ENCODE measurements at places on chromosomes 12 and 14.

DNA sequence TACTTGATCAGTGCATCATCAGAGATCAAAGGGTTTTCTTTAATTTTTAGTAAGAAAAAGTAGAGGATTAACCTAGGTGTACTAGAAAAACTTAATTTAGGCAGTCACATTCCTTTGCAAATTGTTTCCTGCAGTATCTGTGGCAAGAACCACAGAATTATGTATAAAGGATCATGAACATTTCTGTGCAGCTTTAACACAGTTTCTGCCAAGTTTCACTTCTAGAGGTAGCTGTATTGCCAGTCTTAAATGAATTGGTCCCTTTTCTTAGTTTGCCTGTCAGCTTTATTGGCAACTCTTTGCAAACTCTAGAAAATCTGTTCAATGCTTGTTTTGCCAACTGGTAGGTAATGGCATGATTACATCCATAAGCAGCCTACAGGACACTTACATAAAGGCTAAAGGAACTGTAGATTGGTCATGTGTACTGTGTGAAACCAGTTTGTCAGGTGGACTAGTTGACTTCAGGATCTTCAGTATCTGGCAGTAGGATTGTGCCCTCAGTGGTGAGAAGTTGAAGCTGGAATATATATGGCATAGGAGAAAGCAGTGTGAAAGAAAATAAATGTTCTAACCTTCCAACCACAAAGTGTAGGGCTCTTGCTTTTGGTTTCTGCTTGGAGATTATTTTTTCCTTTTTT is 75.9 kb downstream of the TTLL5 start:
- DNase-seq: no peak

DNA sequence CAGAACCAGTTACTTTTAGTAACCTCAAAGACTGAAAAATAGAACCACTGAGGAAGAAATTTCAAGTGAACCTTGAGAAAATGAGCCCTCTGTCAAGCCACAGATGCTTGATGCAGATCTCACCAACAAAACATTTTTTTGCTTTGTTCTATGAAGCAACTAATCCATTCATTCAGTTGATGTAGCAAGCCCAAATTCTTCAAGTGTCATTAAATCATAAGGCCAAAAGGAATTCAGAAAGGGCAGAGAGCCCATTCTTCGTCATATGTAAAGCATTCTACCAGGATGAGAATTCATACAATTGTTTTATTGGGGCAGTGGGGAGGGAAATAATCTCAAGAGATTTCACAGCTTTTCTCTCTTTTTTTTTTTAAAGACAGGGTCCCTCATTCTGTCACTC is 218.0 kb upstream of the RGS6 start:
- DNase-seq: no peak

DNA sequence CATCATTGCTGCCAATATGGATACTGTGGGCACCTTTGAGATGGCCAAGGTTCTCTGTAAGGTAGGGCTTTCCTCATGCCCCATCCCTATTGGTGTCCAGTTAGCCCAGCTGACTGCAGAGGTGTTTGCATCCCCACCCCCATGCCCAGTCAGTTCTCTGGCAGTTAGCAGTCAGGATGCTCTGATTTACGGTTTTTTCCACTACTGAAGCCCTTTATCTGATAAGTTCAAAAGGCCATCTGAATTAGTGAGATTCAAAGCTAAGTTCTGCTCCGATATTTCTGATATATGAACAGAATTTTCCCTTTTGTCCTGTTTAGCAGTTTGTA is 773 bp downstream of the GMPR2 start:
- DNase-seq: no peak

DNA sequence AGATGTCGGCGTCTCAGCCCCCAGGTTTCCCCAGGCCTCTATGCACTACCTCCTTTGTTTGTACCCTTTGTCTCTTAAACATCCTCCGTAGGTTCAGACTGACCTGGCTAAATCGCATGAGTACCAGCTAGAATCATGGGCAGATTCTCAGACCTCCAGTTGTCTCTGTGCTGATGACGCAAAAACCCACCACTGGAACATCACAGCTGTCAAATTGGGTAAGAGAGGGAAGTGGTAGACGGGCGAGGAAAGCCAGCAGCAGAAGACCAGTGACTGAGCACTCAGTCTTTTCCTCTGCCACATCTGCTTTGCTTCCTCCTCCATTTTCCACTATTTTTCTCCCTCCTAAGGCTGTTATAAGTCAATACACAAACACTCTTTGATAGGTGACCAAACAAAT is 29.7 kb downstream of the A2ML1 start:
- DNase-seq: no peak

DNA sequence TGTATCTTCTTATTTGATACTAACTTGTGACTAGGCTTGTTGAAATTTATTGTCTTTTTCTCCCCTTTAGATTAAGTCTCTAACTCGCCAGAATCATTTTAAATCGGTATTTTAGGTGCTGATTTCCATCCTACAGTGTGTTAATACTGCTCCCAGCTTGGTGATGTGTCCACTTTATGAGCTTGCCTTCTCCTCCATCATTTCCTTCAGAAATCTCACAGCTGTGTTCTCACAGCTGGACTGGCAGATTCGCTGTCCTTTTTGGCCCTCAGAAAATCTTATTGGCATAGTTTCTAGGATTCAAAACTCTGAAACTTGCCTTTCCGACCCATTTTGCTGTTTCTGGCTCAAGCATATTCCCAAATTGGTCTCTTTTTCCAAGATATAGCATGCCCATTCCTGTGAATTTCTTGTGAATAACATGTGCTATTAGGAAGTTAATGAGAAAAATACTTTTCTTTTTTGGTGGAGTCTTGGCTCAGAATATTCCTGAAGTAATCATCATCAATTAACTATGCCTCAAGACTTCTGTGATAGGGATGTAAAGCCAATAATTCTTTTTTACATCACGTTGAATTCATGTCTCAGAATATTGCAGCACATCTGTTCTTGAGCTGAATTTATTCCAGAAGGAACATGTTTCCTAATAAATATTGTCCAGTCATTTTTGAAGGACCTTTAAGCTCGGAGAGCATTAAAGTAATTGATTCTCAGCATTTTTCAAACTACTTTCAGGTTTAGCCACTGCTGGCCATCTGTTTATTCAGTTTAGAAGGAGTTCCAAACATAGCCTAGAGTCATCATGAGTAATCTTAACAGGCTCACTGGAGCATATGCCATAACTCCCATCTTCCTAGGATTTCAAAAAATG is 50.0 kb upstream of the USP44 start:
- no peak for DNase-seq

DNA sequence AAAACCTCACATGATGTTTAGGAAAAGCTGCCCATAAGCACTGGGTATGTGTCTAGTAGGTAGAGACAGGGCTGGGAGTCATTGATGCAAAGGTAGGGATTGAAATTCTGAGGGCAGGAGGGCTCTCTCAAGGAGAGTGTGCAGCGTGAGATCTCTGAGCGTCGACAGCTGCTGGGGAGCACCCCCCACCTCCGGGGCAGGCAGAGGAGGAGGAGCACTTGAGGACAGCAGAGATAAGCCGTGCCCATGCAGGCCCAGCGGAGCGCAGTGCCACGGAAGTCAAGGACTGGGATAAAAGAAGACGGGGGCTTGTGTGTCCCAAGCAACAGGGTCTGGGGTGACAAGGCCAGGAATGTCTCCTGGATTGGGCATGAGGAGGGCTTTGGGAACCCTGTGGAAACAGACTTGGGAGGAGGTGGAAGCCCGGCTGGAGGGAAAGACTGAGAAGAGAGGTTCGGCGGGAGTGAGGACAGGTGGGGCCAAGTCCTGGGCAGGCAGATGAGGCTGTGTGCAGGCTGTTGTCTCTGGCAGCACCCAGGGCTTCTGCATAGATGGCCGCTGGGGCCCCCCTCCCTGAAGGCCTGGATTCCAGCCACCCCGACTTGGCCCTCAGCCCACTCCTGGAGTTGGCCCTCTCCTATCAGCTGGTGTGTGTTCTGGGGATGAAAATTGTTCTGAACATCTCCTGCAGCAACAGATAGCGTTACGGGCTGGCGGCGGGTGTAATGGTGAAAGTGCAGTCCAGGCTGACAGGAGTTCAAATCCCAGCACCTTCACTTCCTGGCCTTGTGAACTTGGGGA is 1.9 kb downstream of the CACNA2D4 start:
- no peak for DNase-seq

DNA sequence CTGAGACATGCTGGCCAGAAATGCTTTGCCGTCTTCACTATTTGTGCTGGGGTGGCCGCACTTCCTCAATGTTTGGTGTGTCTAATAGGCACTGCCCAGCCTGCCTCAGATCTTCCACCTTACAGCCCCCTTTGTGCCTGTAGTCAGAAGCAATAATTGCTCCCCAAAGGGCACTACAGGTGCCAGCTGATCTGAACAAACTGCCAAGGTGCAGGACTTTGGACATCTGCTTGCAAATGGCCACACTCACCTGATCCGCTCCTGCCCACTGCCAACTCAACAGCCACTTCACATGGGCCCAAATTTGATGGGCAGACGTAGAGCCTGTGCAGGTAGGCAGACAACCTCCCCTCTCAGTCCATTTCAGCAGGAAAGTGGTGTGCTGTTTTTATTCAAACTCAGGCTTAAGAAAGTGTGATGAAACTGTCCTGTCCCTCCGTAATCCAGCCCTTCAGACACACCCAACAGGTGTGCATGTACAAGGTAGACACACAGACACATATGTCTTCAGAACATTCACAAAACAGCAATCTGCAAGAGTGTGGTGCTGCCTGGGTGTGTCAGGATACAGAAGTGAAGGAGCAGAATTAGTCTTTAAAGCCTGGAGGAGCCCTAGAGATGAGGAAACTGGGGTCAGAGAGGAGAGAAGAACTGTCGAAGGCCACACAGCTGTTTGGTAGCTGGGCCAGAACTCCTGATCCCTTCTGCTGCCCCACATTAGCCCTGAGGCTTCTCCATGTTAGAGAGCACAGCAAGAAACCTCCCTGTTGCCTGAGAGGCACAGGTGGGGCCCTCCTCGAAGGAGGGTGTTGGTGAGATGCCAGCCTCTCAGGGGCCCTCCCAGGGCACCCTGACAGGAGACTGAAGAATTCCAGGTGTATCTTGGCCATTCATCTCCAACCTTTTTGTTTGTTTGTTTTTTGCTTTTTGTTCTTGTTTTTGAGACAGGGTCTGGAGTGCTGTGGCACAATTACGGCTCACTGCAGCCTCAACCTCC is 4.4 kb upstream of the KRT75 start:
- no peak for DNase-seq

DNA sequence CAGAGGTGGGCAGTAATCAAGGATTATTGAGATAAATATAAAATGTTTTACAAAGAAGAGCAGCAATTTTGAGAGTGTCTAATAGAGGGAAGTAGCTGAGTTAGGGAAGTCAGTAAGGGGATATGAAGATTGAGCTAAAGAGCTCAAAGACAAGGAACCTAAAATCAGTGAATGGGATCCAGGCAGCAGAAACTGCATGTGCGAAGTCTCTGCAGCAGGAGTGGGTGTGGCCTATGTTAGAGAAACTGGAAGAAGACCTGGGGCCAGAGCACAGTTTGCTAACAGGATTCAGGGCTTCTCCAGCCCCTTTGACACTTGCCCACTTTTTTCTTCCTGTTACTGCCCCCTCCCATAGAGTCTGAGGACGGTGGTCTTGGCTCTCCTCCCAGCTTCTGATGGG is 36.3 kb upstream of the PLXNC1 start:
- DNase-seq: no peak

GRCh38 chr12:70719672-70720420 is 82.6 kb upstream of the PTPRB start:
- peak; percentile 39 for DNase-seq

GRCh38 chr14:64688031-64688430 is 16.2 kb upstream of the PLEKHG3 start:
- DNase-seq: no peak

DNA sequence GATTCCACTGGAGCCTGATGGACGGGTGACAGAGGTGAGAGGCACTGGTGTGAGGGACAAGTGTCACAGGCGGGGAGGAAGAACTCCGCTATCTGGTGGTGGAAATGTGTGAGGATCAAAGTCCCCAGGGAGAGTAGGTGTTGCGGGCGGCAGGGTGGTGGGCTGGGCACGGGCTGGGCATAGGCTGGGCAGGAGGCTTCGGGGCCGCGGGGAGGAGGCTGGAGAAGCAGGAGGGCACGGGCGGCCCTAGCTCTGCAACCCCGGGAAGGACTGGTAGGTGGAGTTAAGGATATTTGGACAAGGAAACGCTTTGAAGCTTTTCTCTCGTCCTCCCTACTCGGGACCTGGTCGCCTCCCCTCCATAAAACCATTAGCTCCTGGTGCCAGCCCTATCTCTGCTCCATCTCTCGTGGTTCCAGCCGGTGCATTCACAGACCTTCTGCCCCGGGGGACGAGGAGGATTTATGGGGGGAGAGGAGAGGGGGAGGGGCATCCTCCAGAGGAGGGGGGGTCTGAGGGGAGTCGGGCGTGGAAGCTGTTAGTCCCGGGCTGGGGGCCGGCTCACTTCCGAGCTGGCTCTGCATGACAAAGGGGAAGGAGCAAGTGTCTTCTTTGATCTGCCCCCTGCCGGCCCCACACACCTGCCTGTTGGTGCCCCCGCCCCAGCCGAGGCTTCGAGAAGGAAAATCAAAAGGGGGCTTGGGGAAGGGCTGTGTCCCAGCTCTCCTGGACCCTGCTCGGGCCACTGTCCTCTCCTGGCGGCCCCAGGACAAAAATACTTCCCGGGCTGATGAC is 504 bp downstream of the WNT5B start:
- peak; percentile 40 for DNase-seq

- DNase-seq: peak; percentile 91
Measured at GRCh38 chr14:101876555-101876938, 87.8 kb upstream of the DYNC1H1 start.

DNA sequence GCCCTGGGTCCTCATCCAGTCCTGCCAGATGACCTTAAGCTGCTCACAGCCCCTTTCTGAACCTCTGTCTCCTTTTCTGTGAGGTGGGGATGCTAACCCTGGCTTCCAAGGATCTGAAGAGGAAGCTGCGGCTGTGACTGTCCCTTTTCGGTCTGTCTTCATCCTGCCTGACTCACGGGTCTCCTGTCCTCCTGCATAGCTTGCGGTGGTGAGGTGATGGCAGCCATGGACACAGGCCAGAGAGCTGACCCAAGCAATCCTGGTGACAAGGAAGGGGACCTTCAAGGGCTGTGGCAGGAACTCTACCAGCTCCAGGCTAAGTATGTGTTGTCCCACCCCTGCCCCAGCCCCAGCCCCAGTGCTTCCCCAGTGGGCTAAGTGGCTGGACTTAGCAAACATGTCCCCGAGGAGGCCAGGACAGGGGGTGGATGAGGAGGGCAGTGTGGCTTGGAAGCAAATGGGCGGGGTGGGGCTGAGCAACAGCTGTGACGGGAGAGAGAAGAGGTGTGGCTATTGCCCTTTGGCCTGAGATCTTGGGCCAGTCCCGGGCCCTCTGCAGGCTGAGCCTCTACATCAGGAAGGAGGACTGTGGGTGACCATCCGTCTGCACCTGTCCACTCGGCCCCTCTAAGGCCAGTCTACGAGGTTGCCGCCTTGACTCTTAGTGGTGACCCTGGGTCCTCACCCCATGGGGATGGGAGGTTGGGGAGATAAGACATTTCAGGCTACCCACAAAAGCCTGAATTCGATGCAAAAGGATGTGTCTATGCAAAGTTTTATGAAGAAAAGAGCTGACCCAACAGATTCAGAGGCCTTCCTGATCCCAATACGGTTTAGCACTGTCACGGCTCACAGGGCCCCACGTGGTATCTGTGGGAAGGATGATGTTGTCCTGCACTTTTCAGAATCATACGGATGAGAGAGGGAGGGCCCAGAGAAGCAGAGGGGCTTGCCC is 1.1 kb downstream of the CCDC197 start:
- no peak for DNase-seq

GRCh38 chr12:57607958-57608663 is 3.1 kb upstream of the ARHGEF25 start:
- DNase-seq: no peak

GRCh38 chr12:101424620-101425019 is 17.0 kb upstream of the ARL1 start:
- no peak for DNase-seq
